DMS53 (cell line): ENCODE measurements at places on chromosomes 12 and 14.

GRCh38 chr14:19878029-19878642, 3.2 kb downstream of the OR4K2 start:
- peak; percentile 16 for DNase-seq

- DNase-seq: peak; percentile 88
These were observed 753 bp upstream of the ATP5MC2 start for GRCh38 chr12:53676656-53677015.

GRCh38 chr12:124309231-124309630, 14.3 kb downstream of the RFLNA start:
- DNase-seq: no peak

- no peak for DNase-seq
These were observed 148.7 kb upstream of the KRR1 start for GRCh38 chr12:75660107-75660530.
